ENCODE measurements at places on chromosomes 5 and 9. TPM values are rescaled to one million over a fixed set of nuclear protein-coding genes. Genes with fewer than 3 reads are reported as not detected.

GRCh38 chr9:13717322-13718054 lies 438.0 kb upstream of the MPDZ start:
- DNase-seq = no peak
- H3K36me3 ChIP-seq = no peaks in the 10 kb centered on the region
- H3K4me3 ChIP-seq = no peak overlapping the region
- H3K27ac ChIP-seq = no peak overlapping the region
- H3K4me1 ChIP-seq = no peaks in the 10 kb centered on the region

- no peak for DNase-seq
- no peaks in the 10 kb centered on the region for H3K36me3 ChIP-seq
- no peak overlapping the region for H3K4me3 ChIP-seq
- H3K27me3 ChIP-seq = no peaks in the 10 kb centered on the region
- H3K27ac ChIP-seq = no peak overlapping the region
- H3K4me1 ChIP-seq = no peaks in the 10 kb centered on the region
These were observed 28.8 kb downstream of the PDE8B start for GRCh38 chr5:77239126-77239741.

Gene PCDHB7
- polyA plus RNA-seq = 0.44 TPM

DNA sequence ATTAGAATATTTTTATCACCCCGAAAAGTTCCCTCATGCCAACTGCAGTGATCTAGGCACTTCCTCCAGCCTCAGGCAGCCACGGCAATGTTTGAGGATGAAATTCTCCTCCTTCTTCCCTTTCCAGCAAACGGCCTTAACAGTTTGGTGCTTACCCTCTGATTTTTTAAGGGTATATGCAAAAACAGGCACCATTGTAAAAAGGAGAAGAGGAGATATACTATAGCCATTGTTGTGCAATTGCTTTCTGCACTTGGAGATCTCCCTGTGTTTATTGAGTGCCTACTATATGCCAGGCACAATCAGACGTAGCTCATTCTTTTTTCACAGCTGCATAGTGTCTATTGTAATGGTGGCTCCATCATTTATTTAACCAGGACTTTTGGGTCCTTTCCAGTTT lies 29.4 kb downstream of the GSN start:
- H3K36me3 ChIP-seq = peaks cover 6% of the 10 kb centered on the region
- peaks cover 95% of the 10 kb centered on the region for H3K4me1 ChIP-seq
- DNase-seq = no peak
- peak overlapping the region; percentile 94 for H3K27ac ChIP-seq

- no peak for DNase-seq
- peaks cover 9% of the 10 kb centered on the region for H3K36me3 ChIP-seq
- peak overlapping the region; percentile 98 for H3K4me3 ChIP-seq
- H3K4me1 ChIP-seq = no peaks in the 10 kb centered on the region
- H3K27ac ChIP-seq = peak overlapping the region; percentile 92
These were observed 536 bp upstream of the COMMD10 start for GRCh38 chr5:116084287-116084691.

Gene PGM5
- polyA plus RNA-seq = 81.7 TPM

Gene SCGB3A2
- 0.30 TPM for polyA plus RNA-seq

Gene PLPPR1
- not detected for polyA plus RNA-seq
